ENCODE measurements at places on chromosomes 5 and 9.
A peak's percentile ranks its signal among the peaks of the same experiment; 100 is the strongest.

- no peak for DNase-seq
Measured at GRCh38 chr5:107668154-107669095, 2.3 kb downstream of the EFNA5 start.

DNA sequence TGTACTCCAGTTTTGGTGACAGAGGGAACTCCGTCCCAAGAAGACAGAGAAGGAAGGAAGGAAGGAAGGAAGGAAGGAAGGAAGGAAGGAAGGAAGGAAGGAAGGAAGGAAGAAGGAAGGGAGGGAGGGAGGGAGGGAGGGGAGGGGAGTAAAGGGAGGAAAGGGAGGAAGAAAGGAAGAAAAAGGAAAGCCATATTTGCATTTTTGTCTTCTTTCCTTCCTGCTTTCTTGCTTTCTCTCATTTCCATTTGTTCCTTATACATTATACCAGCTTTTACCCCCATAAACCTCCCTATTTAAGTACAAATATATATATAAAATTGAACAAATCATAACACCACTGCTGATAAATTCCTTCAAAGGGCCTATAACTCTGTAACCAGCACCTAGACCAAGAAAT lies 151.8 kb downstream of the SMC2 start:
- no peak for DNase-seq

- no peak for DNase-seq
Measured at GRCh38 chr9:5511476-5511875, 1.1 kb downstream of the PDCD1LG2 start.

- no peak for DNase-seq
Measured at GRCh38 chr5:167296661-167297060, 994.8 kb upstream of the WWC1 start.

DNA sequence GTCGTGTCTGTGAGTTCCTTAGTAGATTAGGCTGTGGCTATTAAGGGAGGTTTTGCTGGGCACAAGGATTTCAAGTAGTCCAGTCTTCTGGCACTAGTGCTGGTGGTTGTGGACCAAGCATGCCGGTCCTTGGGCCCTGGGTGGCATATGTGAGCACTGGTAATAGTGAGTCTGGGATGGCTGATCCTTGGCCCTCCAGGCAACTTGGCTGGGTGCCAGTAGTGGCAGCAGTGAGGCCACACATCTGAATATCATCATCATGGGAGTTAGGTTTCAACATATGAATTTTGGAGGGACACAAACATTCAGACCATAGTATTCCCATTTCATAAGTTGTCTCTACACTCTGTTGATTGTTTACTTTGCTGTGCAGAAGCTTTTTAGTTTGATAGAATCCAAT lies 25.3 kb upstream of the APBA1 start:
- DNase-seq = no peak

DNA sequence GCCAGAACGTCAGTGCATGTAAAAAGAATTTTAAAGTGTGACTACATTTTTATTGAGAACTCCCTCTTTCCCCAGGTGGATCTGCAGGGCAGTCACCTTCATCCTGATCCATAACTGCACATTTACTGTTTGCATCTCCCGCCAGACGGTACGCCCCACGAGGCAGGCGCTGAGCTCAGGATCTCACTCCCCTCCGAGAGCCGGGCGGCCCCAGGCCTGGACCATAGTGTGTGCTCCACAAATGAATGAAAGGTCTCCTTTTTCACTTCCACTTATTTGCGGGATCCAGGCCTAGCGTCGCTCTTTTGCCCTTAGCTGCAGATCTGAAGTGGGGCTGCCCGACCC lies 378 bp downstream of the DROSHA start:
- no peak for DNase-seq

GRCh38 chr5:132837868-132838267 lies 7.4 kb upstream of the SHROOM1 start:
- DNase-seq = no peak

DNA sequence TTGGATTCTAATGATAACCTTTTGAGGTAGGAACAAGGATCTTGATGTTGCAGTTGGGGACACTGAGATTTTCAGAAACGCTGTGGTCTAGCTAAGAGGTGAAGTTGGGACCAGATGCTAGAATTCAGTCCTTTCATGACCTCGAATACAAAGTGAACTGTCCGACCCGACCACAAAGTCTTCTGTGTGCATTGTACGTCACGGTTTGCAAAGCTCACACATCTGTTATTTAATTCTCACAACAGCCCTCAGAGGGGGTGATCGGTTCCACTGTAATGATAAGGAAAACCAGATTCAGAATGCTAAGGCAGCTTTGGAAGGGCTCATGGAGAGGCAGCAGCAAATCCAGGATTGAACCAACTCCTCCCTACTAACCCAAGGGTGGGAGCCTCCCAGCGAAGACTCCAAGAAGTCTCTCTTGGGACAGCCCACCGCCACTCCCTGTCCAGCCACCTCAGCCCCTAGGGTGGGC lies 16.6 kb upstream of the KIF12 start:
- DNase-seq = no peak

DNA sequence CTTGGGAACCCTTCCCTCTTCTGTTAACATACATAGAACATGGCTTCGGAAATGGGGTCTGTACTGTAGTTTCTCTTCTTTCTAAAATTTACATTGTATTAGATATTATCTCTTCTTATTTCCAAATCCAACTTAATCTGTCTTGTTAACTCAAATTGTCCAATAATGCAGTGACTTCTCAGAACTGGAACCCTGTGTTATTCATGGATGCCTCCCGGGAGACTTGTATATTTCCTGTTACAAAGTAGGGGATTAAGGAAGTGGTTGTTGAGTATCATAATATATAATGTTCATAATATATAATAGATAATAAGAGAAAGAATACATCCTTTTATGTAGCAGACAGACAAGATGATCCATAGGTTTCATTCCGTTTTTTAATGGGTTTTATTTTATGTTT lies 128.4 kb downstream of the ZSWIM6 start:
- no peak for DNase-seq

- DNase-seq = peak; percentile 12
Measured at GRCh38 chr5:122907276-122907675, 61.9 kb downstream of the SNX24 start.

GRCh38 chr9:136886610-136887597 lies 588 bp downstream of the TRAF2 start:
- DNase-seq = no peak

GRCh38 chr9:34218446-34218845 lies 39.6 kb downstream of the UBAP1 start:
- DNase-seq = no peak

- DNase-seq = no peak
Measured at GRCh38 chr5:64163746-64164145, 1.9 kb upstream of the RNF180 start.

DNA sequence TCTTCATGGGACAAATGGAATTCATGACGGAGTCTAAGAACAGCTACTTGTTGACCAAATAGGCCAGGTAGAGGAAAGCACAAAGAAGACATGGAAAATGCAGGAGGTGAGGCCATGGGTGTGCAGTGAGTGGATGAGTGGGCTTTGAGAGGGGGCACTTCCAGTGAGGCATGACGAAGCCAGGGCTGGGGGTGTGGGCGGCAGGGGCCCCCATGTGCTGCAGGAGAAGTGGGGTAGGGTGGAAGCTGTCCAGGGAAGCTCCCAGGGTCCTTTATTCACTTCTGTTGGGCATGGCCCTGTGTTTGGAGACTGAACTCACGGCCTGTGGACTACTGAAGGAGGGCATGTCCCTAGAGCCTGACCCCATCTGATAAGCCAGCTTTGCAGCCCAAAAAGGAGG lies 127.6 kb upstream of the SLC25A48 start:
- DNase-seq = no peak

DNA sequence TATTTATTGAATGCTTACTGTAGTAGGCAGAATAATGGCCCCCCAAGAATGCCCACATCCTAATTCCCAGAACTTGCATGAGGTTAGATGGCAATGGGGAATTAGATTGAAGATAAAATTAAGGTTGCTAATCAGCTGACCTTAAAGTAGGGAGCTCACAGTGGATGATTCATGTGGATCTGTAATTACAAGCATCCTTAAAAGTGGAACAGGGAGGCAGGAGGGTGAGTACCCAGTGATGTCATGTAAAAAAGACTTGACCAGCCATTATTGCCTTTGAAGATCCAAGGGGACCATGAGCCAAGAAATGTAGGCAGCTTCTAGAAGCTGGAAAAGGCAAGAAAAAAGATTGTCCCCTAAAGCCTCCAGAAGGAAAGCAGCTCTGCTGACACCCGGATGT lies 71.4 kb downstream of the GABBR2 start:
- DNase-seq = no peak

DNA sequence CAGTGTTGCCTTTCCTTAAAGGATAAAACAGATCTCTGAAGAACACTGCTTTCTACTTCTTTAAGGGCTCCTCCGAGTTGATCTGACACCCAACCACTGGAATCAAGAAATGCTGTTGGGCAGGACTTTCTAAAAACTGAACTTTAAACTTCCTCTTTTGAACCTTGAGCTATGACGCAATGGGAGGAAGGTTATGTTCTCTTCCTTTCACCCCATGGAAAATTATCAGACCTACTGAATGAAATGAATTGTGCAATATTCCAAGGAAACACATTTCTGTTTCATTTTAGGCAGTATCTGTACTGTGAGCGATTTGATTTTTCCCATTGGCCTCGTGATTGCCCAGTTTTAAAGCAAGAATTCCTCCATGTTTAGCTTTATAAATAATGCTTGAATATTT lies 206.0 kb upstream of the PRR16 start:
- DNase-seq = no peak

- DNase-seq = no peak
Measured at GRCh38 chr5:105168806-105169205, 1606.2 kb upstream of the NUDT12 start.

DNA sequence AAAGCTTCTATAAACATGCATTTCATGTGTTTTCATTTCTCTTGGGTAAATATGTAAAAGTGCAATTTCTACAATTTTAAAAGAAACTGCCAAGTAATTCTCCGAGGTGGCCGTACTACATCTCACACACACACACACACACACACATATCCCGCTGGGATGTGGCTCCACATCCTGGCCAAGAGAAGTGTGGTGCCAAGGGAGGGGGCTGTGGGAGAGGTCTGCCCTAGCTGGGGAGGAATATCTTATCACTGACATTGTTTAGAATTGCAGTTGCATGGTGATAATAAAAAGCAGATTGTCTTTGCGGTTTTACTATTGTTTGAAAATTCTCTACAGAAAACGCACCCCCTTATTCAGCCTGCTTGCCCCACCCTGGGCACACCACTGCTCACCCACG lies 558.4 kb downstream of the BNC2 start:
- DNase-seq = no peak

GRCh38 chr9:28332648-28333047 lies 759.4 kb upstream of the C9orf72 start:
- DNase-seq = no peak

DNA sequence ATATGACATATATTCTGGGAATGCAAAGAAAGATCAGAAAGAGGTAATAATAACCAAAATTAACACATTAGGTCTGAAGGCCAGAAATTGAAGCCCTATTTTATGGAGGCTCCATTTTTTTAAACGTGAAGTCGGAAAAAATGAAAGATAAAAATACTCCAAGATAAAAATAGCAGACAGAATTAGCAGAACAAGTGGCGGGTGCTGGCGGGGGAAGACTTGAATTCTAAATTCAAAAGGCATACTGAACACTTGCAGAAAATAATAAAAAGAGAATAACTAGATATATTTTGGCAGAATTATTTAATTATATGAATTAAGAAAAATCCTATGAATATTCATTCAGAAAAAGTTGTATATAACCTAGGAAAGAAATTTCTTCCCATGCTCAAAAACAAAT lies 543.7 kb upstream of the ACO1 start:
- no peak for DNase-seq

GRCh38 chr5:138245717-138246116 lies 28.7 kb downstream of the GFRA3 start:
- no peak for DNase-seq

GRCh38 chr9:136764301-136764891 lies at the start of gene LCN15:
Gene LCN15, minus strand, starts transcription at chr9:136764518. Its CDS starts 30 bp downstream, at chr9:136764488.
- no peak for DNase-seq

DNA sequence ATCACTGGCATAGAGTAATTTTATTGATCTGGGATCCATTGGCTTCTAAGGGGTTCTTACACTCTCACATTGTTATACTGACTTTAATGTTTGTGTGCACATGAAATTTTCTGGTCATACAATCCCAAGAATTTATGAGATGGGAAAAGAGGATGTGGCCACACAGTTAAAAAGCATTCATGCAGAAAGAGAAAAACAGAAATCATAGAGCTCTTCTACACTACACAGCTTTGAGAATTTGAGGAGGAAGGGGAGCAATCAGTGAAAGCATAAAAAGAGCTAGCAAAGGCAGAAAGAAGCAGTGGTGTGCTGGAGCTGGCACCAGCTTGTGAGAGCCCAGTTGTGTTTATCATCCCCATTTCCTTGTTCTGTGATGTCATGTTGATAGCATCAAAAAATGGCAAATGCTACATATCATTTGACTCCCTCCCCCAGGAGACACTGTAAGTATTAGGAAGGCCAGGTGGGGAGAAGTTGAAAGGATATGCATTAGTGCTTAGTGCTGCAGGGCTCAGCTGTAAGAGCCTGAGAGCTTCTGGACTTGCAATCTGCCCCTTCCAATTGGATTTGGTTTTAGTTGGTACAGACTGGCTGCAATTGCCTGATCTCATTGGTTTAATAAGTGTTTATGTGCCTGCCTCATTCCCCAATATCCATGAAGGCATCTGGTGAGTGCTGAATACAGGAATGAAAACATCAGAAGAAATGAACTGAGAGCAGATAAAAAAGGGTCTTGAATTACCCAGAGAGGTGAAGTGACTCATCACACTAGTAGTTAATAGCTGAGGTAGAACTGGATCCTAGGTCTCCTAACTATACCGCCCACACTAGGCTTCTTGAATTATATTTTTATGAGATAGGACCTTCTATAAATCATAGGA lies 30.9 kb downstream of the RHOBTB3 start:
- no peak for DNase-seq

DNA sequence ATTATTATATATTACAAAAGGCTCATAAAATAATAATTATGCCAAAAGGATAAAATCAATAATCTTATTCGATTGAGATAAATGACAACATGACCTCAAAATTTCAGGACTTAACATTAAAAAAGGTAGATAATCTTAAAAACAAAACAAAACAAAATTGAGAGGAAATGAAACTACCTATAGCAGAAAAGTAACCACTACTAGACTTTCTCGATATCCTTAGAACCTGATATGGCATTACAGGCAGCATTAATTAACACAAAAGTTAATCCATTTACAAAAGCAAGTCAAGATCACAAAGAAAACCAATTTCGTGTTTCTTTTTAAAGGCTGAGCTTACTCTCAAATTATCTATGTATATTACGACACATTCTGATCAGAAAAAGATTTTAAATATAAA lies 29.9 kb downstream of the TMEM161B start:
- no peak for DNase-seq

DNA sequence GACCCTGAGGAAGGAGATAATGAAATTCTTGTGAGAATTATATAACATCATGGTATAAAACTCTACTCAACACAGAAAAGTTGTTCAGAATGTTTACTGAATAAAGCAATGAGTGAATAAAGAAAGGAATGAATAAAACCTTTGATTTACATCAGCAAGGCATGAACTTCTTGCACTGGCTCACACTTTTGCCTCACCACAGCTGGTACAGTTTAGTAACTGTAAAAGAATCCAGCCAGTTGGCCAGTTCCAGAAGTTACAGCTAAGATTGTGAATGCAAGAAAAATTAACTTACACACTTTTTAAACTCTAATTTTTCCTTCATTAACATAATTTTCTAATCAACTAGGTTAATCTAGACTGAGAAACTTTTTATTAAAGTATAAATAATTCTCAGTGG lies 490.9 kb downstream of the NFIB start:
- DNase-seq = no peak

- DNase-seq = no peak
Measured at GRCh38 chr9:112170968-112171367, 4.1 kb downstream of the SUSD1 start.
